Mucosa of descending colon (tissue), 3 donors: ENCODE measurements at places on chromosomes 13 and 19.

- DNase-seq = no peak
These were observed 16.2 kb upstream of the MED4 start for GRCh38 chr13:48110931-48111721.

DNA sequence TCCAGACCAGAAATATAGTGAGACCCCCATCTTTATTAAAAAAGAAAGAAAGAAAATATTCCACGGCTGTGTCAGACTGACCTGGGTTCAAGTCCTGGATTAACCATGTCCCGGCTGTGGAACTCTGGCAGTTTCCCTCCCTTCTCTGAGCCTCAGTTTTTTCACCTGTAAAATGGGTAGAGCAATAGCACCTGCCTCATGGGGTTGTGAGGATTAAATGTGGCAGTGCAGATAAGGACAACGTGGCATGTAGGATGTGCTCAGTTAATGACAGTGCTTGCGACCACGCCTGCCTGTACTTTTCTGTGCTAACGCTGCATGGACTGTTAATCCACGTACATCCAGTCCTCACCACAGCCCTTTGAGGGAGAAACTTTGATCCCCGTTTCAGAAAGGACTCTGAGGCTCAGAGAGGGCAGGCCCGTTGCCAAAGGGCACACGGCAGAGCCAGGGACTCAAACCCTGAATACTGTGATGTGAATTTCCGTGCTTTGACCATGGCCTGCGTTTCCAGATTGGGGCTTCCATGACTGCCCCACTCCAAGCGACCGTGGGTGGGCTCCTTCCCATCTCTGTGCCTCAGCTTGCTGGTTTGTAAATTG, 16.1 kb downstream of the SBK2 start:
- DNase-seq = peak; percentile 29

DNA sequence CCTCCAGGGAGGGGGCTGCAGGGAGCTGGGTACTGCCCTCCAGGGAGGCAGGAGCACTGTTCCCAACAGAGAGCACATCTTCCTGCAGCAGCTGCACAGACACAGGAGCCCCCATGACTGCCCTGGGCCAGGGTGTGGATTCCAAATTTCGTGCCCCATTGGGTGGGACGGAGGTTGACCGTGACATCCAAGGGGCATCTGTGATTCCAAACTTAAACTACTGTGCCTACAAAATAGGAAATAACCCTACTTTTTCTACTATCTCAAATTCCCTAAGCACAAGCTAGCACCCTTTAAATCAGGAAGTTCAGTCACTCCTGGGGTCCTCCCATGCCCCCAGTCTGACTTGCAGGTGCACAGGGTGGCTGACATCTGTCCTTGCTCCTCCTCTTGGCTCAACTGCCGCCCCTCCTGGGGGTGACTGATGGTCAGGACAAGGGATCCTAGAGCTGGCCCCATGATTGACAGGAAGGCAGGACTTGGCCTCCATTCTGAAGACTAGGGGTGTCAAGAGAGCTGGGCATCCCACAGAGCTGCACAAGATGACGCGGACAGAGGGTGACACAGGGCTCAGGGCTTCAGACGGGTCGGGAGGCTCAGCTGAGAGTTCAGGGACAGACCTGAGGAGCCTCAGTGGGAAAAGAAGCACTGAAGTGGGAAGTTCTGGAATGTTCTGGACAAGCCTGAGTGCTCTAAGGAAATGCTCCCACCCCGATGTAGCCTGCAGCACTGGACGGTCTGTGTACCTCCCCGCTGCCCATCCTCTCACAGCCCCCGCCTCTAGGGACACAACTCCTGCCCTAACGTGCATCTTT, 7.8 kb upstream of the CEACAM5 start:
- no peak for DNase-seq

DNA sequence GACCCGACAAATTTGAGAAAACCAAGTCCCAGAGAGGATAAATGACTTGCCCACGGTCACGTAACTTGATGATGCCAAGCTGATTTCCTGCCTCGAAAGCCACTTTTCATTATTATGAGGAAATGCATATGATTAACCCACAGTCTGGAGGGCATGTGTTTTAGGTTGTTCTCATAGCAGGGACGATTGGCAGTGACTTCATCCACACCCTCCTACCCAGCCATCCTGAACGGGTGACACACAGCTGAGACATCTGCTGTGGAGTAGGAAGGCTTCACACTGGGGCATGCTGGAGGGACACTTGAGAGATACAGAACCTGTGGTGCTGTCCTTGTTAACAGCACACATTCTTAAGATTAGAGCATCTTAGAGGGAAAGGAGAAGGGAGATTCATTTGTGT, 65.4 kb upstream of the WDFY2 start:
- no peak for DNase-seq

GRCh38 chr19:30870876-30871275, 478.4 kb downstream of the TSHZ3 start:
- DNase-seq = peak; percentile 4

DNA sequence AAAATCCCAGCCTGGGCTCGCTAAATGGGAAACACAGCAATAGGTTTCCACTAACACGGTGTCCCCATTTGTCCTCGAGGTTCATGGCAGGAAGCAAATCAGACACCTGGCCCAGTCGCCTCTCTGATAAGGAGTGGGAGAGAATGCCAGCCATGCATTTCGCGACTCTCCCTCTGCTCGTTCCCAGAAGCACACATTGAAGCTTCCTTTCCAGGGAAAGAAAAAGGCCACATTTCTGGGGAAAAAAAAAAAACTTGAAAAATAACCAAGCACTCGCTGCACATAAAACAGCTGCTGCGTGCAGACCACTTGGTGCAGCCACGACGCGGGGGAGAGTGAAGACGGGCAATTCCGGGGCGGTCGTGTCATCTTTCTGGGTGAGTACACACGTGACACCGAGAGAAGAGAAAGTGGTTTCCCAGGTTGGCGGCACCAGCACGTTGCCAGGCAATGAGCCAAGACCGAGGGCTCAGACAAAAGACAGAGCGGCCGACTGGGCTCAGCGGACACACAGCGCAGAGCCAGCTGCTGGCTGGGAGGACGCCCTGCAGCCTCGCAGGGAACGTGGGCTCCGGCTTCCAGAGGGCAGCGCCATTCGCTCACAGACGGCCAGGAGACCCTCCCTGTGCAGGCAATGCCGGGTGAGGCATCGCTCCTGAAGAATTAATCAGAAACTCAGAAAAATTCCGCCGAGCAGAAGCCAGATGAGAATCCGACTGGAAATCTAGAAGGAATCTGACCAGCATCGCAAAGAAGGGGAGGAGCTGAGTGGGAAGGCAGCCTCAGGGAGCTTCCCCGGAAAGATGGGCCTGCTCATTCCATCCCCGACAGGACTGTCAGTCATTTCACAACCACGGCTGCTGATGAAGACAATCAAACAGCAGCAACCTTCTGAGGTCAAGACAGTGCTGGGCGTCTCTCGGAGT, 83.2 kb upstream of the IRS2 start:
- peak; percentile 82 for DNase-seq

GRCh38 chr19:27753622-27754021, 1459.3 kb downstream of the UQCRFS1 start:
- no peak for DNase-seq

DNA sequence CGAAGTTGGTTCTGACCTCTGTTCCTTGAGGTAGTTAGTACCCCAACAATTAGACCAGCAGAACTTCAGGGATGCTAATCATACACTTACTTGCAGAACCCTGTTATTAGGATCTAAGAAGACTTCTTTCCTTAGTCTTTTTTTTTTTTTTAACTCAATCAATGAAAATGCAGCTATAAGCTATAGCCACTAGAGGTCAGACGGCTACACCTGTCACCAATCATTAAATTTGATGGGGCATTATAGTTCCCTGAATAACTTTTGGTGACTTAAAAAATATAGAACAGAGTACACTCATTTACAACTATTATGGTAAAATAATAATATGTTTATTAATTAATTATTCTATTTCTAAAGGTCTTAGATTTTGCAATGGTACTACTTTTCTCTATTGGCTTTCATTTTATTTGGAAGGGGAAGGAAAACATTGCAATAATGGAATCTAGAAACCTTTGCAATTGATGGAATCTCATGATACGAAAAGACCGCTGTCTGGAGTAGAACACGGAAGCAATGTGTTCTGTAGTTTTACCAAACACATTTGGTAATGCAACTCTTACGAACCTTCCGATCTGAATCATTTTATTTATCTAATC, 483.2 kb downstream of the DIAPH3 start:
- DNase-seq = no peak
